ENCODE measurements at places on chromosomes 12 and 14. TPM values are rescaled to one million over a fixed set of nuclear protein-coding genes. Genes with fewer than 3 reads are reported as not detected.

- DNase-seq = no peak
Observed at GRCh38 chr14:96905825-96906224, 108.6 kb downstream of the VRK1 start.

- DNase-seq = no peak
Observed at GRCh38 chr14:82029038-82029437, 495.4 kb upstream of the SEL1L start.

DNA sequence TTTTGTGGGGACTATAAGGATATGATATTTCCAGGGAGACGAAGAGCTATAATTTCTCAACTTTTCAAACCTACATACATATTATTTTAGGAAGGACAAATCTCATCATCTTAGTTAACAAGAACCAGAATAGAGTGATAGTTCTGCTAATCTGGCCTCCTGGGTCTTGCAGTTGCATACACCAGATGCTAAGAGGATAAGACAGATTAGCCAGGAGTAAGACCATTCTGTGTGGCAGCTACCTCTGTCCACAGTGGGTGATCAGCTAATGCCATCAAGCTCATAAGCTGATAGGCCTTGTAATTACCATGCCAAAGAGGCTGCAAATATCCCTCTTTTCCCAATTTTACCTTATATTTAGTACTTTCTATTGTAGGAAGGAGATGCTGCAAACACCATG is 776.8 kb downstream of the NRXN3 start:
- no peak for DNase-seq

- no peak for DNase-seq
Observed at GRCh38 chr12:10661338-10661737, 12.5 kb downstream of the STYK1 start.

GRCh38 chr14:106094654-106095189 is 568.3 kb downstream of the TMEM121 start:
- no peak for DNase-seq

DNA sequence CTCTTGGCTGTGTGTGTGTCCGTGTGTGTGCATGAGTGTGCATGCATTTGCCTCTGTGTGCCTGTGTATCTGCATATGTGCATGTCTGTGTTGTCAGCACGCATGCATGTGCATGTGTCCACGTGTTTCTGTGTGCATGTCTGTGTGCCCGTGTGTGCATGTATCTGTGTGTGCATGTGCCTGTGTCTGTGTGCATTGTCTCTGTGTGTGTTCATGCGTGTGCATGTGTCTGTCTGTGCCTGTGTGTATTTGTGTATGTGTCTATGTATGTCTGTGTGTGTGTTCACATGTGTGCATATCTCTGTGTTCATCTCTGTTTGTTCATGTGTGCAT is 1.1 kb upstream of the GALNT9 start:
- no peak for DNase-seq

GRCh38 chr14:90616881-90617280 is 199.3 kb downstream of the TTC7B start:
- no peak for DNase-seq

- no peak for DNase-seq
Observed at GRCh38 chr12:56021889-56022497, 1.1 kb downstream of the IKZF4 start.

GRCh38 chr14:91185721-91186120 is 58.8 kb downstream of the GPR68 start:
- no peak for DNase-seq

GRCh38 chr12:7581625-7582024 is 78.0 kb upstream of the CD163 start:
- DNase-seq = no peak

DNA sequence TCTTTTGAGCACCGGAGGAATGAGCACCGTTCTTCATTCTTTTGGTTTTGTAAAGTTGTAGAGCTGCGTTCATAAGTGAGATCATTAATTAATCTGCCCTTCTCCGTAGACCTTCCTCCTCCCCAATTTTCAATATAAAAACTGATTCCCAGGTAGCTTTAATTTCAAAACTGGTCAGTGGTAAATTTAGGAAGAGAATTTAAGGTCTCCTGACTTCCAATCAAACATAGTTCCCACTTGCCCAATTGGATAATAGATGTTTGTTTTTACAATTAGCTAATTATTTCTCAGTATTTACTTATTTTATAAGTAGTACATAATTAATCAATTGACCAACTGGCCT is 27.2 kb upstream of the YBX3 start:
- no peak for DNase-seq

- no peak for DNase-seq
Observed at GRCh38 chr12:95218150-95219133, 835 bp downstream of the VEZT start.

DNA sequence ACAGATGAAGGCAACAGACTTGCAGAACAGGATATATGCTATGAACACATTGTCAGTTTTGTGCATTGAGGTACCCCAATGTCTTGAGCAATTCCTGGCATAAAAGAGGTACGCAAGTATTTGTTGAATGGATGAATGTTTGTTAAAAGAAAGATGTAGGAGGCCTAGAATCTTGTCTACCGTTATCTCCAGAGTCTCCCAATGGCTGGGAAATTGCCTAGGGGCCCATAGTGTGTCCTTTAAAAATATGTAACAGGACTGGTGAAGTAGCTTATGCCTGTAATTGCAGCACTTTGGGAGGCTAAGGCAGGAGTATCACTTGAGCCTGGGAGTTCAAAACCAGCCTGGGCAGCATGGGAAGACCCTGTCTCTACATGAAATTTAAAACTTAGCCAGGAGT is 20.4 kb upstream of the SPTSSA start:
- no peak for DNase-seq

GRCh38 chr14:105424861-105425260 is 5.2 kb downstream of the MTA1 start:
- DNase-seq = no peak

DNA sequence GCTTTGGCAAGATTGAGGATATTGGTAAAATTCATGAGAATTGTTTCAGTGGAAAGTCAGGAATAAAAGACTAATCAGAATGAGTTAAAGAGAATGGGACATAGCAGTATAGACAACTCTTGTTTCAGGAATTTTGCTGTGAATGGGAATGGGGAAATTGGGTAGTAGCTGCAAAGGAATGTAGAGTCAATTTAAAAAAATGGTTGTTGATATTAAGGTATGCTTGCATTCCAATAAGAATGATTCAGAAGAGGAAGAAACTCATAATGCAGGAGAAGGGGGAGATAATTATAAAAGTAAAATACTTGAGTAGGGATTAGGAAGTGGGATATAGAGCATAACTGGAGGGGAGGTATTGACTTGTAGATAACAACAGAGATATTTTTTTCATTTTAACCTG is 40.7 kb downstream of the MNAT1 start:
- DNase-seq = no peak

DNA sequence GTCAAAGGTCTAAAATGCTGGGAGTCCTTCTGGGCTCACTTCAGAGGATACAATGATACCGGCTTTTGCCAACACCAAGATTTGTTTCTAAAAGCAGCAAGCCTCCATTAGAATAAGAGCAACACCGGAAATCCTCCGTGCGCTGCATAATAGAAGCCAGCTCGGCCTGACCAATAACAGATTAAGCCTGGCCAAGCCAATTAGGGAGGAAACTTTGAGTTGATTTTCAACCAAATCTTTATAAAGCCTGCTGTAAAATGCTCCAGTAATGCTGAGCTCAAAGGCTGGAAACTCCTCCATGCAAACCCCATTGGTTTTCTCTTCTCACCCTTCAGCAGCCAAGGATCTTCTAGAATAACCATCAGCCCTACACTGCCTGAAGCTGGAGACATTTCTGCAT is 150.1 kb downstream of the NTF3 start:
- no peak for DNase-seq

- no peak for DNase-seq
Observed at GRCh38 chr14:89470401-89470800, 53.4 kb upstream of the FOXN3 start.

DNA sequence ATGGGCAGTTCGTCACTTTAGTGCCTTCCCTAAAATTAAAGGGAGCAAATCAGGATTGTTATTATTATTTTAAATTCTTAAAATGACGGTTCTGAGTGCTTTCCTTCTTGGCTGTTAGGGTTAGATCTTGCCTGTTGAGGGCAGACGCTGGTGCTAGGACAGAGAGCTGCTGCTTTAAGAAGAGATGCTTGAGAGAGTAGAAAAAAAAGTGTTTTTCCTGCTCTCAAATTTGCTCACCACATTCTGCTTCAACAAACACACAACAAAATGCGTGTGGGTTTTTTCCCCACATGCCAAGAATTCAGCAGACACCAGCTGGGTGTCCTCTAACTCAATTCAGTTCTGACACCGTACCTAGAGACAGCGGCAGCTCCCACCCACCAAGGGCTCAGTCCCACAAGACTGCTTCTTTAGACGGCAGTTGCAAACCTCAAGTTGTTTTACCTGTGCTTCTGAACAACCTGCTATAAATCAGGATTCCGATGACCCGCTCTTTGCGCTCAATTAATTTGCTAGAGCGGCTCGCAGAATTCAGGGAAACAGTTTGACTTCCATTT is 75.8 kb upstream of the RIN3 start:
- DNase-seq = no peak

DNA sequence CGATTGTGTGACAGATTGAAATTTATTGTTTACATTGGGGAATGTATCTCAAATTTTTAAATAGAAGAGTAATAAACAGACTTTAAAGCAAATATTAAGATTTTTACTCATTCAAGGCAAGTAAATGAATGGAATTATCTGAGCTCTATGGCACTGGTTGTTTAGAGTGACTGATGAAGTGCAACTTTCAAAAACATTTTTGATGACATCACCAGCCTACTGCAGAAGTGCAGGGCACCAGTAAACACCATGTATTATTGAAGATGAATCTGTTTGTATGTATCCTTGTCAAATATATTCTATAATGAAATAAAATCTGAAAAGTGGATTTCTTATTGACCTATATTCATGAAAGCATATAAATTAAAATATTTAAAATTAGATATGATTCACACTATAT is 124.0 kb upstream of the EVL start:
- DNase-seq = no peak

DNA sequence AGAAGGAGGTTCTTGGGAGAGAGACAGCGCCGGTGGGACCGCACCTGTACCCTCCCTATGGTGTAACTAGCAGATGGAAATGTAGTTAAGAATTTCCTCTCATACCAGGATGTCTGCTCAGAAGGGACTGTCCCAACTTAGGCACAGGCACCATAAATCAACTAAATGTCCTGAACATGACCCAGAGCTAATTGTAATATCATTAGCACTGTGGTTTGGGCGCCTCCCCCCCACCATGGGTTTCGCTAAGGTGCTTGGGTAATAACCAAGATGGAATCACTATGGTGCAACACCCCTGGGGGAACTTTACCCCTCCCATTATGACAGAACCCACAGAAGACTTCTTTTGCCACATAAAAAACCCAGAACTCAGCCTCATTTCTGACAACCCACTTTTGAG is 15.9 kb downstream of the ZNF641 start:
- no peak for DNase-seq

DNA sequence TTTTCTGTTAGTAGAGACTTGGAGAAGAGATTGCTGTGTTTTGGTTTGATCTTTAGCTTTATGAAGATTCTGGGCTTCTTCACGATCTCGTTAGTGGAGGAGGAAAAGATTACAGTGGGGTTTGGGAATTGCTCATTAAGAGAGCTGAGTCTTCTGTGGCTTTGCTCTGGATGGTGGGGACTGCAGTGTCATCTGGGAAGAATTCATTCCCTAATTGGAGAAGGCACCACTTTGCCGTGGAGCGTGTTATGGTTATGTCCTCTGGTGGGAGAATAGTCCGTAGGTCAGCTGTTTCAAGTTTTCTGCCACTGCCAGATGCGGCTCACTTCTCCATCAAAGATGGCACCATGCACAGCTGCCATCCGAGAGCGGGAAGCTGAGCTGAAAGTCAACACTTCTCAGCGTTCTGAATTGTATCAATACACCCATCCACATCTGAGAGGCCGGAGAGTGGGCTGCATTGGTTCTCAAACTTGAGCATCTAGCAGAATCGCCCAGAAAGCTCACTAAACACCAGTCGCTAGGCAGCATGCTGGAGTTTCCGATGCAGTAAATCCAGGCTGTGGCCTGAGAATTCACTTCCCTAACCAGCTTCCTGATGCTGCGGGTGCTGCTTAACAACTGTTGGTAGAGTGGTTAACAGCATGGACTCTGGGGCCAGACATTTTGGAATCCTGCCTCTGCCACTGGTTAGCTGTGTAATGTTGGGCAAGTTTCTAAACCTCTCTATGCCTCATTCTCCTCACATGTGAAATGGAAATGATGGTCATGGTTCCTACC is 117.8 kb downstream of the PLXNC1 start:
- DNase-seq = no peak

GRCh38 chr14:49641697-49642129 is 6.7 kb upstream of the DNAAF2 start:
- no peak for DNase-seq

- no peak for DNase-seq
Observed at GRCh38 chr12:97751704-97752103, 289.1 kb downstream of the RMST start.

DNA sequence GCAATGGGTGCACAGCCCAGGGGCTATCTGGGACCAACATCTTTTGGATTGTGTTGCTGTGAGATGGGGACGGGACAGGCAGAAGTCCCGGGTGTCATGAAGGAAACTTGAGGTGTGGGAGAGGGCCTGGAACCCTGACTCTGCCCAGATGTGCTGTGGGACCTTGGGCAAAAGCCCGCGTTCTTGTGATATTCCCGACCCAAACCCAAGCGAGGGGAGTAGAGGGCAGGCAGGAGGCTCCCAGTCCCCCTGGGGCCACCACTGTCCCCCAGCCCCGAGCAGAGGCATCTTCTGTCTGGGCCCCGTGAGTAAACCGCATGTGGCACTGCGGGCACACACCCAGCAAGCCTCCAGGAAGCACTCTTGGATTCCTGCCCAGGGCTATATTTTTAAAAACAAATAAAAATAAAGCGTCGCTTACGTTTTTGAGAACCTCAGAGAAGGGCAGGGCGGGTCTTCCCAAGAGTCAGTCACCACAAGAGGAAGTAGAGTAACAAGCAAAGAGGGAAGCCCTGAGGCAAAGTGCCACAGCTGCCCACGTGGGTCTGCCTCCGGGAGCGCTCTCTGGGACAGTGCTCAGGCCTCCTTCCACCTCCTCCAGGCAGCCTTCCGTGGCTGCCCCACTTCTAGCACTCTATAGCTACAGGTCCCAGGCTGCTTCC is 39.5 kb downstream of the BEGAIN start:
- DNase-seq = no peak

Gene TAC3
- not detected for total RNA-seq

Gene NOPCHAP1
- total RNA-seq = 17.4 TPM

Gene PAX9
- 0.12 TPM for total RNA-seq

Gene LRRC9
- not detected for total RNA-seq

Gene ASB2
- total RNA-seq = 1.4 TPM

Gene DDIT3
- total RNA-seq = 13.5 TPM

Gene OTUB2
- total RNA-seq = 15.0 TPM

Gene RIMBP2
- total RNA-seq = 0.72 TPM

Gene TAS2R14
- total RNA-seq = 0.06 TPM

Gene PCED1B
- 9.0 TPM for total RNA-seq

Gene ACSM4
- total RNA-seq = not detected
